ENCODE measurements at places on chromosomes 2 and 18.

- no peak for DNase-seq
Observed at GRCh38 chr2:223262946-223263345, 211.0 kb downstream of the KCNE4 start.

GRCh38 chr2:96873651-96874096 lies 3.8 kb upstream of the SEMA4C start:
- DNase-seq = no peak

- no peak for DNase-seq
Observed at GRCh38 chr2:74205596-74205995, 7.2 kb downstream of the MTHFD2 start.

DNA sequence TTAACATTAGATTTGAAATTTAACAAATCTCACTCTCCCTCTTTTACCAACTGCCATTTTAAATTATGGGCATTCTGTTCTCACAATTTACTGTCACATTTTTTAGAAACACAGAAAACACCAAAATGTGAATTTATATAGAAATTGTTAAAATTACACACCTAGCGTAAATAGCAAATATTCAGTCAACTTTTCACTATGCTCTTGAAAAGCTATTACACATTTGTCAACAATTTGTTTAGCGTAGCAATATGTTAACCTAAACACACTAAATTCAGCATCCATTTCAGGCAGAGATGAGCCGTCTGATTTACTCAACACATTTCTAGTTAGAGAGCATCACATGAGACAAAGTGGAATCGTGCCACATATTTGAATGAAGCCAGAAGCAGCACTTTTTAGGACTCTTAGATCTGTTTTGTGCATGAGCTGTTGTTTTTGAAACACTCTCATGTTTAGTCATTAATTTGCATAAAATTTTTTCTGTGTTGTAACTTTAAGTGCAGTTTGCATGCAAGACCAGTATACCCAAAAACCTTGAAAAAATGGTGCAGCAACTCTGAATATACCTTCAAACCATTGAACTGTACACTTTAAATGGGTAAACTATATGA lies 8.2 kb downstream of the TTC32 start:
- DNase-seq = no peak

GRCh38 chr2:213861638-213862037 lies 549.2 kb upstream of the VWC2L start:
- no peak for DNase-seq

DNA sequence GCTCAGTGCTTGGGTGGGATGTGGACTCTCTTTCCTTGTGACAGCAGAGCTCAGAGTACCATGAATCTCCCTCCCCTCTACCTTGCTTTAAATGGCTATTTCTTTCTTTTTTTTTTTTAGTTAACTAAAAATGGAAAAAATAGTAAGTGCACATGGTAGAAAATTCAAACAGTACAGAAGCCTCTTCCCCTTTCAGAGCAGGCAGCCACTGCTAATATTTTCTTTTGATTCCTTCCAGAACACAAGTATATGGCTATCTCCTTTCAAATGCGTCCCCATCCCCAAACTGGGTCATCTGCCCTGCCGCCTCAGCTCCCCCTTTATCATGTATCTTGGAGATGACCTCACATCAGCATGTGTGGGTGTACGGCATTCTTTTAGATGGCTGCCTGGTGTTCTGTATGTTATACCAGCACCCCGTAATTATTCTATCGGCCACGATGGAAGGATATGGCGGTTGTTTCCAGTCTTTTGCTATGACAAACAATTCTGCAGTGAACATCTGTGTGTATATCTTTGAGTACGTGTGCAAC lies 70.5 kb upstream of the DLX2 start:
- no peak for DNase-seq

DNA sequence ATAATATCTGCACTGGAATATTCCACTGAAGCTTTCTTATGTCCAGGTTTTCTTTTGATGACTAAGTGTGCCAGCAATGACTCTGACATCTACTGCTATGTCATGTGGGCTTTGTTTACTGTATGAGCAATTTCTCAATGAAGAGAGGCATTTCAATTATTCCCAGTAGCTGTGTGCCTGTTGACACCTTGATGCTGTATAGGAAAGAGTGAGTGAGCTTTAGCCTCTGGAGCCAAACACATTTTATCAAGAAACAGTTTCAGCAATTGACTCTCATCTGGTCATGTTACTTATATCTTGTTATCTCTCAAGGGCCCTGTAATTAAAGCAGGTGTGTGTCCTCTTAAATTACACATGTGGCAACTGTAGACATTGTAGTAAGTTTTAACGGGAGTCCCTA lies 493.2 kb upstream of the FANCL start:
- no peak for DNase-seq

DNA sequence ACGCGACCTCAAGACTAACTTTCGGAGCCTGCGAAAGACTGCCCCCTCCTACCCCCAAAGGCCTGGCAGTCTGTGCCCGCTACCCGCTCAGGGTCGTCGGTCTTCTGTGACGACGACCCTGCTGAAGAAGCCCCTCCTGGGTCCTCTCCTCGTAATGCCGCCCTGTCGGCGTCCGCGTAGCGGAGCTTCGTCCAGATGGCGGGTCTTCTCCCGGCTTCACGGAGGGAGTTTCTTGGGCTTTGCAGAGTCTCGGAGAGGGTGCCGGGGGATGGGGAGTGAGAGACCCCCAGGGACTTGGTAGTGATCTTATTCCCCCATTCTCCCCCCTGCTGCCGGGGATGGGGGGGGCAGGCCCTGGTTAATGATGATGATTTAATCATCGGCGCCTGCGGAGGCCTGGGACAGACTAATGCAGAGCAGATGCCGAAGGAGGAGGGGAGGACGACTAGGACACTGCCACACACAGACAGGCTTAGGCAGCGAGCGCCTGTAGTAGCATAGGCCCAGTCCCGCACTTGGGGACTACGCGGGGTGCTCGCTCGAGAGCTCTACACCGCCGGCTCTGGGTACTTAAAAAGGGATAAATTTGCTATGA lies 528 bp upstream of the PCGF1 start:
- DNase-seq = no peak

DNA sequence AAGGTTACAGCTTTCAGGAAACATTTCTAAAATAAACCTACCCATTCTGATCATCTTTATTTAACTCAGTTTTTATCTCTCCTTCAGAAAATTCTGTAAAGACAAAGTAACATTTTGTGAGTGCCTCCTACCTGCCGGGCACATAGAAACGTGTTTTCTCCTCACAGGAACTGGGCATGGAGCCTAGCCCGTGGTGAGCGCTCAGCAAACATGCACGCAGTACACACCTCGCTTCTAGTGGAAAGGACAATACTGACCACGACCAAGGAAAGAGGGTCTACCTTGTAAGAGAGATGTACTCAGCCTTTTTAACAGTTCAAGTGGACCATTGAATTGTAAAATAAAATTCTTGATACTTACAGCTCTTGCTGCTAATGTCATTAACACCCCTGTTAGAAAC lies 24.8 kb upstream of the KIDINS220 start:
- DNase-seq = no peak

DNA sequence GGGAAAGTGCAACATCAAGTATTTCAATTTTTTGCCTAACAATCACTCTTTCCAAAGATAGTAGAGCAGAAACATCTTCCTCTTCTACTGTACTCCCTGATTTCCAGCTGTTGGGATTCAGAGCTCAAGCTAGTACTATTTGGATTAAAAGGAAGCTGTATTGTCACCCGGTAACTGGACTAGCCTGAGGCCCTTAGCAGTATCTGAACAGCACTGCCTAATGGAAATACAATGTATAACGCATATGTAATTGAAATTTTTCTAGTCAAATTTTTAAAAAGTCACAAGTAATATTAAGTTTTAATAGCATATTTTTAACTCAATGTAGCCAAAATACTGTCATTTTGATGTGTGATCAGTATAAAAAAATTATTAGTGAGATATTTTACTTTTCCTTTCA lies 86.2 kb downstream of the COX7A2L start:
- DNase-seq = no peak

- DNase-seq = no peak
Observed at GRCh38 chr18:79723036-79723435, 43.4 kb downstream of the CTDP1 start.

GRCh38 chr2:27408601-27409320 lies 630 bp downstream of the PPM1G start:
- DNase-seq = no peak

DNA sequence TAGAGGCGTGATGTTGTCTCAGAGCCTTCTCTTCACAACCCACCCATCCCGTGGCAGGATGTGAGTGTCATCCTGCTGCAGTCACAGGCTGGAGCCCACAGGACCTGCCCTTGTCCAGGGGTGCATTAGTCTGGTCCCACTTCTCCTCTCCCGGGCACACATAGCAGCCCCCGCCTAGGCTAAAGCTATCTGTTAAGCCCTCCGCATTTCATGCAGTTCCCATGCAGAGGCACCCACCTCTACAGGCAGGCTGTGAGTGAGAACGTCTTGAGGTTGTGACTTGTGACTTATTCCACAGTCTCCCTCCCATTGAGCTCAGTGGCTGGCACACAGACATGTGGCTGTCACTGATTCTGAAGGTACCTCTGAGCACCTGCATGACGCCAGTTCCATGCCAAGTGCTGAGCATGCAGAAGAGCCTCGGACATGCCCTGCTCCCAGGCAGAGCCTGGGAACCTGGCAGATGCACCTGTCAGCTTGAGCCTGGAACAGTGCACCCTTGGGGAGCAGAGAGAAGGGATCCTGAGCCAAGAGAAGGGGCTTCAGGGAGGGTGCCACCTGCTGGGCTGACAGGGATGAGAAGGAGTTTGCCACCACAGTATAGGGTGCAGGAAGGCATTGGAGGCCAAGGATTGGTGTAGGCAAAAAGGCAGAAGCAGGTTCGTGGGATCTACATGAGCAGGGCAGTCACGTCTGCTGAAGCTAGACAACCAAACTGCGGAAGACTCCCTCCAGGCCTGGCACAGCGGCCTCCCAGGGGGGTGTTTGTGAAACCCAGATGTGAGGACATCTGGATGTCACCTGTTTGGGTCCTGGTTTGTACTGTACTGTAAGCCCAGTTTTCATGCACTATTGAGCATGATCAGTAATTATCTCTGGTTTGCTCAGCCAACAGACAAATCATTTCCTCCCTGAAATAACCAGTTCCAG lies 213.6 kb downstream of the GLI2 start:
- DNase-seq = no peak

GRCh38 chr2:227370092-227370491 lies 9.0 kb downstream of the TM4SF20 start:
- no peak for DNase-seq

DNA sequence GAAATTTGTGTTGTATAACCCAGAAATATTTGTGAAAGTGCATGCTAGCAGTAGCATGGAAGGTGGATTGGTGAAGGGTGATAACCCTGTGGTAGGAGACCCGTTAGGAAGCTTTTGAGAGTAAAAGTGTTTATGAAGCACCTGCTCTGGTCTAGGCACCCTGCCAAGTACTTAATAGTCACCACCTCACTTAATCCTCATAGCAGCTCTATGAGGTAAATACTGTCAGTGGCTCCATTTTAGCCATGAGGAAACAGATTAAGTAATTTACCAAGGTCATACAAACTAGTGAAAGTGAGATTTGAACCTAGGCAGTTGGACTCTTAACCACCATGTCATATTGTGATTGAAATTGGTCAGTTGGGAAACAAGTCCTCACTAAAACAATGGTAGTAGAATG lies 66.8 kb downstream of the TET3 start:
- no peak for DNase-seq

DNA sequence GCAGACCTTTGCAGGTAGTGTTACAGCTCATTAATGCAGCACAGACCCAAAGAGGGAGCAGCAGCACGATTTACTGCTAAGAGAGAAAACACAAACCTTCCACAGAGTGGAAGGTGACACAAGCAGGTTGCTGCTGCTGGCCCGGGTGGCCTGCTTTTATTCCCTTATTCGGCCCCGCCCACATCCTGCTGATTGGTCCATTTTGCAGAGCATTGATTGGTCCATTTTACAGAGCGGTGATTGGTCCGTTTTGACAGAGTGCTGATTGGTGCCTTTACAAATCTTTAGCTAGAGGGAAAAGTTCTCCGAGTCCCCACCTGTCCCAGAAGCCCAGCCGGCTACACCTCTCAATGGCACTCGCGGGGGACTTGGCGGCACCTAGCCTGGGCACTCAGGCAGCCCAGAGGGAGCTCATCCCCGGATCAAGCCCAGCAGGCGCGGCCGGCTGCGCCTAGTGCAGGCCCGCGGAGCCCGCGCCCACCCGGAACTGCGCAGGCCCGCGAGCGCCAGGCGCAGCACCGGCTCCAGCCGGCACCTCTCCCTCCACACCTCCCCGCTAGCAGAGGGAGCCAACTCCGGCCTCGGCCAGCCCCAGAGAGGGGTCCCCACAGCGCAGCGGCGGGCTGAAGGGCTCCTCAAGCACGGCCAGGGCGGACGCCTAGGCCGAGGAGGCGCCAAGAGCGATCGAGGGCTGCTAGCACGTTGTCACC lies 825.6 kb upstream of the HS6ST1 start:
- no peak for DNase-seq

GRCh38 chr2:238220274-238220891 lies 16.9 kb upstream of the ILKAP start:
- no peak for DNase-seq

- DNase-seq = no peak
Observed at GRCh38 chr2:102357937-102358336, 2.3 kb downstream of the IL18R1 start.

DNA sequence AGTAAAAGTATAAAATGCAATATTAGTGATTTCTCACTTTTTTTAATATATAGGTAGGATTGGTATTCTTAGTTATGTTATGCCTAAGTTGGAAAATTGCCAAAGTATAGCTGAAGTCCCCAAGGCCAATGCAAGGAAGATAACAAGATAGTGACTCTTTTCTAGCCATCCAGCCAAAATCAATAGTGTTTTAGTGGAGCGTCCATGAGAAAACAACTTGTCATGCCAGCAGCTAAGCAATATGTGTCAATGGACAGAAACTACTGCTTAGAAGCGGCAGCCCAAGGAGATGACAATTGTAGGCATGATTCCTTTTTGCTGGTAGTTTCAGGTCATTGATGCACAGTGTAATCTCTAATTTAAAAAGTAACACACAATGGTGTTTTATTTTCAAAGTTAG lies 1444.6 kb downstream of the SUCLG1 start:
- no peak for DNase-seq

DNA sequence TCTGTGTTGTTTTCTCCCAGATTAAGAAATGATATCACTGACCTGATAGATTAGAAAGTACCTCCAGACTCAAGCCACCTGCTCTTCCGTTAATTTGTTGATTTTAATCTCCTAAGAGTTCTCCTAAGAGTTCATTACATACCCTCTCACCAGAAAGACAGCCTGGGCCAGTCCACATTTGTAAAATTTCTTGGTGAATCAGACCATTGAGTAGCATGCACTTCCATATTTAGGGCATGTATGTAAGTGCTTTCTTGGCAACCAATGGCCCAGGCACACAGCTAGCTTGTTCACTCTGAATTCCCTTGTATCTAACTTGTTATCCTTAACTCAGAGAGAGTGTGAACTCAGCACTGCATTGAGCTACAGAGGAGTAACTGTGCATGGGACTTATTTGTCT lies 158.1 kb upstream of the ACAA2 start:
- no peak for DNase-seq

GRCh38 chr2:44075541-44075940 lies 79.8 kb upstream of the LRPPRC start:
- no peak for DNase-seq

- no peak for DNase-seq
Observed at GRCh38 chr18:24003903-24004640, 10.5 kb upstream of the TTC39C start.

- DNase-seq = no peak
Observed at GRCh38 chr2:143843686-143844085, 676.2 kb downstream of the ZEB2 start.

All from stimulated activated CD4-positive, alpha-beta T cell treated with anti-CD3 and anti-CD28 coated beads, TNF-alpha, amount 100 ng/mL, for 4 hours (primary cell).